ENCODE measurements at places on chromosomes 2 and 18.
A peak's percentile ranks its signal among the peaks of the same experiment; 100 is the strongest.

DNA sequence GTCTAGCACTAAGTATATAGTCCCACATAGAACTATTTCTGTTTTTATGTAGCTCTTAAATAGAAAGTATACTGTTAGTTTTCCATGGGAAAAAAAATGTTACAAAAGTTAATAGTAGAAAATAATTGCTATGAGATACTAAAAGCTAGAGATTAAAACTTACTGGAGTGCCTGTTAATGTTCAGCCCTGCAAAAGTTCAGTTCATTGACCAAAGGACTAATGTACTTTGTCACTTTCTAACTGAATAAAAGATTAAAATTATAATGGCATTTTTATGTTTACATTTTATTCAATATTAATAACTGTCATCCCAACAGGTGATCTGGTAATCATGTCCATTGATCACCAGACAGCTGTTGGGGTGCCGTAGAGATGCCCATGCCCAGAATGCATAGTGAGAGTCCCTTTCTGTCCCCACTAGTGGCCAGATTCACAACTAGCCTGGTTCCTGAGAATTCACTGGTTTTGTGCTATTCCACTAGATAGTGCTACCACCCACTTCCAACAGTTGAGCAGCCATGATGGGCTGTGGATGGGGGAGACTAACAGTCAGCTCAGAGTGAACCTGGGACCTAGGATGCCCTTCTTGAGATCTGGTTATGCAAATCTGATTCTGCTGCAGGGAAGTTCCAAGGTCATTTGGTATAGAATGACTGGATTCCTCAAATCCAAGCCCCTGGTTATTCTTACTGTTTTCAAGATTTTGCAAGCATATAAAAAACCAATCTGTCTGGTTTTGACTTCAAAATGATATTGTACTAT is 57.8 kb downstream of the AFTPH start:
- no peak for DNase-seq

DNA sequence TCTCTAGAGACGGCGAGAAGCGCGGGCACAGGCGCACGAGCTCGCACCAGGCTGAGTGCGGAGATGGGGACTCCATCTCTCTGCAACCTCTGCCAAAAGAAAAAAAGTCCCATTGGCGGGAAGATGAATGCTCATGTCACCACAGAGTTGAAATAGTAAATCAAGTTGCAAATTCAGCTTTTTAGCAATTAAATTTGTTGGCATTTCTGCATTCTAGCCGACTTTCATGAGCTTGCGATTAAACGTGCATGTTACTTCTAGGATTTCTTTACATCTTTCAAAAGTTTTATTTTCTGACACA is 588 bp downstream of the CHAC2 start:
- DNase-seq = no peak

- DNase-seq = no peak
These were observed 548.6 kb upstream of the ZEB2 start for GRCh38 chr2:145068509-145068908.

GRCh38 chr18:9732031-9732430 is 23.9 kb downstream of the RAB31 start:
- DNase-seq = no peak

GRCh38 chr2:12970861-12971260 is 254.1 kb downstream of the TRIB2 start:
- DNase-seq = peak; percentile 10

GRCh38 chr2:62589691-62590356 is 83.8 kb upstream of the TMEM17 start:
- no peak for DNase-seq

DNA sequence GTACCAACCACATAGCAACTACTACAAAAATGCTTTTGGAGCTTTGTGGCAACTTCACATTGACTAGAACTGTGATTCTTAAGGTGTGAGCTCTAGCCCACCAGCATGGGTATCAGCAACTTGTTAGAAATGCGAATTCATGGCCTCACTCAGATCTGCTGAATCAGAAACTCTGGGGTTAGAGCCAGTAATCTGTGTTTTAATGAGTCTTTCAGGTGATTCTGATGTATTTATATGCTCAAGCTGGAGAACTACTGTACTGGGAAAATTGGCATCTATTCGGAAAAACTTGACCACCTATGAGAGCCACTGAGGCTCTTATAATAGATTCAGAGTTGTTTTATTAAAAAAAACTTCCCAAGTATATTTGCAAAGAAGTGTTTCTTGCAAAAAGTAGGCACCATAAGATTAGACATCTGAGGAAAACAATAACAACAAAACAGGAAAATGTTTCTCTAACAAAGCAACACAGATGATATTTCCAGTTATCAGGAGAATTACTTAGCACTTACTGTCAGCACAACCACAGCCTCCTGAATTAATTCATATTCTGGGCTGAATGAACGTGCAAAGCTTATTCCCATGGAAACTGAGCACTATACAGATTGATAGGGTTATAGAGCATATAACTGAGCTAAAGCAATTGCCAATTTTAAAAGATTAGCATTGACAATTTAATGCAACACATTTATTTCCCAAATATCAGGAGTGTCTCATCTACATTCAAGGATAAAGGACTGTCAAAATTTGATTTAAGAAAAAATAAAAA is 71.6 kb downstream of the NCKAP5 start:
- no peak for DNase-seq

DNA sequence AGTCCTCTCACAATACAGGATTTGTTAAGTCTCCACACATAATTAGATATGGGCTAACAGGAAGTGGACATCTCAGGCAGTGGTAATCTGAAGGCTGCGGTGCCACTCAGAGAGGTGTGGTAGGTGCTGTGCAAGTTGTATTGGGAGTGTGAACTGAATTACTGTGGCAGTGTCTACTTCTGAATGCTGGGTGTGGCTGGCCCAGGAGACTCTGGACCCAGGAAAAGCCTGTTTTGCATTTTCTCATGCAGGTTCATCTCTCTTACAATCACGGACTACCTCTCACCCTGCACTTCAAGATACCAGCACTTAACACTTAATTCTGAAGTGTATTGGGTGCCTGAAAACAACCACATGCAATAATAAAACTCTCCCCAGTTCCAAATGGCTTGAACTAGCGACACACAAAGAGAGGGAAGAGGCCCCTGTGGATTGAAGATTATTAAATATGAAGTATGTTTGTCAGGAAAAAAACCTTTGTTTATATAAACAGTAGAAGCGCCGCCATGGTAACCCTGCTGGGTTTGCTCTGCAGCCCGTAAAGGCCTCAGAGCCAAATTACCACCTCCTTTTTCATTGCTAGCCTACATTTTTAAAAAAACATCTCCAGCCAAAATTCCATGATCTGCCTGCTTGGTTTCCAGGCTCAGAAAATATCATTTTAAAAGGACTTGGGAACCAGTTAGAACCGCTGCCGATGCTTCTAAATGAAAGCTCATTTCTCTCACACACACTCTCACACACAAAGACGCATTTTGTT is 77.5 kb downstream of the GFPT1 start:
- DNase-seq = peak; percentile 78

DNA sequence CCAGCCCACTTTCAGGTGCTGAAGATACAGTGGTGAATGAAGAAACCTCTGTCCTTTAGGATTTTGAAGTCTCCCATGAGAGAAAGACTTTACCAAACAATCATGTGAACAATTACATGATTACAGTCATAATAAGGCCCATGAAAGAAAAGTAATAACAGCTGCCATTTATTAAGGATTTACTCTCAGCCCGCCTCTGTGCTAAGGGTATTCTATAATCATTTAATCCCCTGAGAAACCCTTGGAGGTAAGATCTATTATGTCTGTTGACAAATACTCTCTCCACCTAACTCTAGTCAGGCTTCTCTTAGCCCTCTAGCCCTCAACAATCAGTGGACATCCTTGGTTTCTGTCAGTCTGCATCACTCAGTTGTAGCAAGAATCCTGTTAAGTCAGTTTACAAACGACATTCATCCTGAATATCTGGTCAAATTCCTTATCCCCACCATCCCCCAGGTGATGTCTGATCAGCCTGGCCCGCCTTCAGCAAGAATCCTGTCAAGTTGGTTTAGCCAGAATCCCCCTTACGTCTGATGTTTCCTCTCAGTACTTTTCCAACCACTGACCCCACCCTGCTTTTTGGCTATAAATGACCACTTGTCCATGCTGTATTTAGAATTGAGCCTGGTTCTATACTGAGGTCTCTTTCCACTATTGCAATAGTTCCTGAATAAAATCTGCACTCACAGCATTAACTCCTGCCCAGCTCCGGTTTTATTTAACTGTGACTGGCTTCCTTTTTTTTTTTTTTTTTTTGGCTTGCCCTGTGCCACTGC is 12.2 kb upstream of the SOCS6 start:
- no peak for DNase-seq

- DNase-seq = no peak
These were observed 4.5 kb downstream of the DYTN start for GRCh38 chr2:206713746-206714145.

- DNase-seq = no peak
These were observed 68.2 kb downstream of the OTX1 start for GRCh38 chr2:63118821-63119220.

GRCh38 chr2:108396845-108397244 is 19.1 kb downstream of the SULT1C4 start:
- no peak for DNase-seq

DNA sequence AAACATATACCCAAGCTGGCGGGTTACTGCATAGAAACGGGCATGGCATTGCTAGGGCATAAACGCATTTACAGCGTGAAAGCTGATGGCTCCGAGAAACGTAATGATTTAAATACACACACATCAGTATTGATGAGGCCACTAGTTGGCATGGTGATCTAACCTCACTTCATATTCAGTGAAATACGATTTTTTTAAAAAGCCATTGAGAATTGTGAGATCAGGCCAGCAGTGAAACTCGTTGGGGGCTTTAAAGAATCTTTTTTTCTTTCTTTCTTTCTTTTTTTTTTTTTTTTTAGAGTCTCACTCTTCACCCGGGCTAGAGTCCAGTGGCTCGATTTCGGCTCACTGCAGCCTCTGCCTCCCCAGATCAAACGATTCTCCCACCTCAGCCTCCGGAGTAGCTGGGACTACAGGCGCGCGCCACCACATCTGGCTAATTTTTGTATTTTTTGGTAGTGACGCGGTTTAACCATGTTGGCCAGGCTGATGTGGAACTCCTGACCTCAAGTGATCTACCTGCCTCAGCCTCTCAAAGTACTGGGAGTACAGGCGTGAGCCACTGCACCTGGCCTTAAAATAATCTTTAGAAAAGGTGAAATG is 2.4 kb upstream of the SMAD7 start:
- DNase-seq = no peak

DNA sequence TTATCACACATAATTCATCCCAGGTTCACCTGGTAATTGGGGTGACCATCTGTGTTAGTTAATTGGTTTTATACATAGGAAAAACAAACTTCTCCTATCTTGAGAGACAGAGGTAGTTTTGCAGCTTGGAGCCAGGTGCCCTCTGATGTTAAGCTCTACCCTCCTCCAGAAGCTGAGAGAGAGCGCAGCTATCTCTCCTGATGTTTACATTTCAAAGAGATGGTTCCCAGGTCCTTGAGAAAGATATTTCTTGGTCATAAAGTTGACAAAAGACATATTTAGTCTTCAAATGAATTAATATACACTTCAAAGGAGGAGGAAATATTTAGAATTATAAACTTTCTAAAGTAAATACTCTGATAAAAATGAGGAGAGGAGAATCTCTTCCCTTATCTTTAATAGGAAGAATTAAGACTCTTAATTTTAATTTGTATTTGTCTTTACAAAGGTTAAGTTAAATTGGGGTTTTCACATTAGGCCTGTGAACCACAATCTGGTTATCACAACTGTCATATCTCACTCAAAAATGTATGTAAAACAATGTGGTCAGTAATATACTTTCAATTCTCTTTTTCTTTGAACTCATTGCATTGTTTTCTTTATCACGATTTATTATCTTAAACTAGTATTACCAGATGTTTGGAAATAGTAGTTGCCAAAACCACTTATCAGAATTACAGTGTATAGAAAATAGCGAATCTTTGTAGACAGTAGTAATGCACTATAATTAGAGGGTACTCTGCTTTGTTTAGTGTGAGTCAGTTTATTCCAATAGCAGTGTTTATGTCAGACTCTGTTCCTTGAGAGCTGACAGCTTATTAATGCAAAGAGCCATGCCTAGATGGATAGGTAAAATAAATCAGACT is 26.8 kb downstream of the SERPINB4 start:
- no peak for DNase-seq

- no peak for DNase-seq
These were observed 11.4 kb upstream of the FABP1 start for GRCh38 chr2:88139203-88139702.

- DNase-seq = peak; percentile 64
These were observed 49.0 kb upstream of the BIN1 start for GRCh38 chr2:127155947-127156346.

GRCh38 chr2:176083796-176084261 is at the start of gene EVX2:
Gene EVX2, minus strand, starts transcription at chr2:176083962. Its CDS starts 186 bp downstream, at chr2:176083776.
- DNase-seq = no peak

GRCh38 chr2:10549195-10549594 is 101.1 kb upstream of the ODC1 start:
- DNase-seq = no peak

DNA sequence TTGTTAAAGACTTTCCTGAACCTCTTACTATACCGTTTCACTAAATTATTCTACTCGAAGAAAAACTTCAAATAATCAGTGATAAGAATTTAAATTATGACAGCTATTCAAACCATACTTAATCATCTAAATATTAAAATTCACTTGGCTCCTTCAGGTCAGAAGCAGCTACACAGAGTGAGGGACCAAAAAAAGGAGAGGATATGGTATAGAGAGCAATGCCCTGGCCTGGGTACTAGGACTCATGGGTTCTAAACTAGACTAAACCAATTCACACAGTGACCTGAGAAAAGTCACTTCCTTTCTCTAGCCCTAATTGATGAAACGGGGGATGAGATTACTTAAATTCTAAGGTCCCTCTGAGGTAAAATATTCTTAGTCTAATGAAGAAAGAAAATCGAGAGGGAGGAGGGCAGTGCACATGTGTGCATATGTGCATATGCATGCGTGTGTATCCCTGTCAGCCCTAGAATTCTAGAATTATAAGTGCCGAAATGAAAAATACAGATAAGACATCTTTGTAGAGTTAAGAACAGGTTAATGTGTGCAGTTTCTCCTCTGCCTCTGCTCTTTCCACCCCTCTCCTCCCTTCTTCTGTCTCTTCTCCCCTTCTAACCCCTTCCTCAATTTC is 11.2 kb downstream of the STRN start:
- DNase-seq = no peak

DNA sequence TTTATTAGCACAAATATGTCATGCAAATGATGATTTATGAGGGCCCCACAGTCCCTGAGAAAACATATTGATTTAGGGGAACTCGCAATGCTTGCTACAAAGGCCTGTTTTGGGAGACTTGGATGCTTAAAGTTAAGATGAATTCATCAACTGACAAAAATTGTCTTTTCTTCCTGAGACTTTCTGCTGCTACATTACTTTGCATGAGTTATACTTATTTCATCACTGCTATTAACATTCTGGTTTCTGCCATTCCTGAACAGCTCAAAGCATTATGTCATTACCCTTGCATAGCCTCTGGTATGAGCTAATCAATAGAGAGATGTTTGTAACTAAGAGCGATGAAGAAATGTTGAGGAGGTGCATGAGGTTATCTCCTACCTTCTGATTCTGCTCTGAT is 74.4 kb downstream of the SOX11 start:
- no peak for DNase-seq

GRCh38 chr2:185384822-185385560 is 353.6 kb upstream of the FSIP2 start:
- DNase-seq = no peak

All from hepatic stellate cell (primary cell).